ENCODE measurements at places on chromosomes 6 and 20.

GRCh38 chr20:51389543-51390264, 152.8 kb downstream of the NFATC2 start:
- DNase-seq = no peak

DNA sequence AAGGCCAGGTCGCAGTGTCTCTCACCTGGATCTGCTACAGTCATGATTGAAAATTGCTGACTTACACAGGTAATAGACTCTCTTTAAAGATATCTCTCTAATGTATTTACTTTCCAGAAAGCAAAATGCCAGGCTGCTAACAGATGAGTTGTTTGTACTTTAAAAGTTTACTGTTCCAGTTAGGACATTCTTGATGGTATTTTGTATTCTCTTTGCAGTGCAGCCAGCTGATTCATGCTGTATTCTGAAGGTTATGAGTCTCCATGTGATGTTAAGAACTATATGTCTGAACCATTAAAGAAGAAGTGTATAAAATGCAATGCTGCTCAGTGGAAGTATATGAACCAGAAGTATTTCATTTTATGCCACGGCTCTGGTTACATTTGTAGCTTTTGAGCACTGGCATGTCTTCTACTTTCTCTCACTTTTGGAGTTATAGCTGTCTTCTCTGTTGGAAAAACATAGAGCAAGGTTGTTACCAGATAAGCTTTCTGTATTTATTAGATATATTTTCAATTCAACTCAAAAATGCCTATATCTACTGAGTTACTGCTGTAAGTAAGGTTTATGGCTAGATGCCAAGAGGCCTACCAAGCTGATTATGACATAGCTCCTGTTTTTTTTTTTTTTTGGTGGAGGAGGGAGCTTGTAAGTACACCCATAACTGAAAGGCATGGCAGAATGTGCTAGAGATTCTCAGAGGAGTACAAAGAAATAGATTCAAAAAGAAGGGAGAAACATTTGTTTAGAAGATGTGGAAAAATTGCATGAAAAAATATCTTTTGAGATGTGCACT, 130.5 kb upstream of the MAN1A1 start:
- peak; percentile 11 for DNase-seq

DNA sequence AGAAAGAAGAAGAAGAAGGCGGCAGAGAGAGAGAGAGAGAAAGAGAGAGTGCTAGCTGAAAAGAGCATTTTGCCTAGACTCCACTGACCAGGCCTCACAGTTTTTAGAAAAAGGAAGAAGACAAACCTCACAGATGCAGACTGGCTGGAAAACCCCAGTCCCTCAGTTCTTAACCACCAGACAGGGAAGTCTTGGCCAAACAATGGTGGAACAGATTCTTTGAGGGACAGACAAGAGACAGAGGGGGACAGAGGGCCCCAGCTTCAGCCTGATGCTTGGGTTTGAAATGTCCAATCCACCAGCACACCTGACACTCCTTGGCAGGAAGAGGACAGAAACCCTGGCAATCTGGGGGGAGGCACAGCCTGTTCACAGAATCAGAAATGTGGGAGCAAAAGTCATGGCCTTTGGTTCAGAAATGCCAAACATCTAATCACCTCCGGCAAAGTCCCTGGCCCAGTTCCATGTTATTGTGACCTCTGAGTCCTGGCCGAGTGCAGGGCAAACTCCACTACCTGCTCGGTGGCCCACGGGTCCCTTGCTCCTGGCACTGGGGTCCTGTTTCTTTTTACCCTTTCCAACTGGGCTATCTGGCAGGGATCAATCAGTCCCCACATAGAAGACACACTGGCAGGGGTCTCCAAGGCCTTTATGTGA, 235.2 kb downstream of the LY86 start:
- DNase-seq = no peak

- DNase-seq = no peak
These were observed 155.3 kb downstream of the HS3ST5 start for GRCh38 chr6:114187563-114187962.

DNA sequence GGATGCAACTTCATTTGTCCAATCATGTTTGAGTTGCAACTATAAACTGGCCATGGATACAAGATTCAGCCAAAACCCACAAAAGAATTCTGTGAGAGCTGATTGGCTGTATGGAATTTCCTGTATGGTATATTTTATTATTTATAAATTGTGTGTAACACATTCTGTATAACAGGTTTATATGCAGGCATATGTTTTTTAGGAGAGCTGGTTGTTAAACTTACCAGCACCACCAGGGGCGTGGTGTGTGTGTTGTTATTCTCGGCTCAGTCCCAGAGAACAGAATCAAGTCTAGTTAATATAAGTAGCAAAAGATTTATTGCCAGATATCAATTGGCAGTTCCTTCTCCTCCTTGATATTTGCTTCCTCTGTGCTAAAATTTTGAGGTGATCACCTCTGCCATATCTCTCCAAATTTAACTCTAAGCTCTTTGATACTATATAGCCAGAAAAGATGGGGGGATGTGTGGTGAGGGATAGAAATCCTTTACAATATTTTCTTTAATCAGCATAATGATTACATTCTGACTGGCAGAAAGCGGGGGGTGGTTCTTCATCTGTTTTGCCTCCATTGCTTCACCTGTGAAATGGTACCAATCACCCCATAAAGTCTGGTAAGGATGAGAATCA, 22.9 kb downstream of the CNBD2 start:
- DNase-seq = no peak

- DNase-seq = no peak
These were observed 88.9 kb downstream of the HIVEP2 start for GRCh38 chr6:142855893-142856623.

DNA sequence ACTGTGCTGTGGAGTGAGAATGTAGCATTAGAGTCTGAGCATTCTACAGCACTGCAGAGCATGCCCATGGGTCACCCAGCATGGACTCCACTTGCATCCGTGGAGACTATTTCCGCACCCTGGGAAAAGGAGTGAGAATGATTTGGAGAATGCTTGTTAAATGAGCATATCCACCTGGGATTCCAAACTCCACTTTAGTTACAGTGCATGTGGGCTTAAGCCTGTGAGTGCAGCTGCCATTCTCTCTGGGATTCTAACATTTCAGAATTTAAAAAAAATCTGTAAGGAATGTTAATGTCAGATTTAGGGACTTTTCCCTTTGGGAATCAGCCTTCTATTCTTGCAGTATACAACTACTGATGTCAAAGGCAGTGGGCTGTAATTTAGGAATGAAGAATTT, 33.4 kb downstream of the KIF25 start:
- DNase-seq = no peak

- DNase-seq = no peak
These were observed 19.2 kb downstream of the IRF4 start for GRCh38 chr6:410555-411395.

DNA sequence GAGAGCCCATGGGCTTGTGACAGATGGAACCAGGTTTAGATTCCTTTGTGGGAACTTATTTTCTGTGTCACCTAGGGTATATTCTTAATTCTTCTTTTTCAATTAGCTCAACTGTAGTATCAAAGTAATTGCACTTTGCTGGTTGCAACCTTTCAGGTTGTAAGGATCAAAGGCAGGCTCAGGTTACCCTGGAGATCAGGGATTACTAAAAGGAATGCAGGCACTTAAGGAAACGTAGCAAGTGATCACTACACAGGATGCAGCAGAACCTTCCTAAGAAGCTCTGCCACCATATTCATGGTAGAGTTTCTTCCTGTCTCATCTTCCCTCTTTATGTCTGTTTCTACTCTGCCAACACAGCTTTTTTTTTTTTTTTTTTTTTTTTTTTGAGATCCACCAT, 133.2 kb upstream of the JAG1 start:
- no peak for DNase-seq

- no peak for DNase-seq
These were observed 38.1 kb downstream of the IRF4 start for GRCh38 chr6:429515-430121.

DNA sequence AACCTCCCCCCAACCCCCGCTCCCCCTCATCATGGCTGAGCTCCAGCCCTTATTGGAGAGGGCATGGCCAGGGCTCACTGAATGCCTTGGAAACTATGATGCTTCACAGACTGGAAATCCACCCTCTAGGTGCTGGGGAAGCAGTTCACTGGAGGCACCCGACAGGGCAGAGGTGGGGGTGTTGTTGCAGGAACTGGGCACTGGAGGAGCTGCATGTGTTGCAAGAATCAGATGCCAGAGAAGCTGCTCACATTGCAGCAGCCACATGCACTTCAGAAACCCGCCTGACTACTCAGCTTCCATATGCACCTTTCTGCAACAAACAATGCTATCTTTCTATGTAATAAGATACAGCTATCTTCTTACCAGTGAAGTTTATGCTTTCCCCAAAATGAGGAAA, 7.9 kb upstream of the TBPL1 start:
- no peak for DNase-seq

- DNase-seq = no peak
These were observed at the start of gene GFRAL for GRCh38 chr6:55327169-55327568. GFRAL (plus strand) TSS chr6:55327469; CDS start chr6:55327555, 86 bp downstream.

- DNase-seq = no peak
These were observed 233.0 kb upstream of the PRND start for GRCh38 chr20:4488407-4489339.

DNA sequence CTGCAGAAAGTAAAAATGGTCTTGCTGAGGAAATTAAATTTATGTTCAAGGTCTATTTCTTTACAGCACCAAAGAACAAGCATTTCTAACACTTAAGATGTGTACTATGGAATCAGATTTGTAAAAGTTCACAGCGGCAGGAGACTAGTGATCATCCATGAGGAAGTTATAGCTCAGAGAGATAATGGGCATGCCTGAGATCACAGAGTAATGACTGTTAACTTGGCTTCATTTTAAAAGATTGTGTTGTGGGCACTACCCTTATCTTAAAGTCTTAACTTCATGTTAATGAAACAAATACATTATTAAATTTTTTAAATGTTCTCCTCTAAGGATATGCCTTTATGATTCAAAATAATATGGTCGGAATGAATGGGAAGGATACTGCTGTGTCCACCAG, 168.6 kb downstream of the GMPR start:
- DNase-seq = no peak

GRCh38 chr20:34403063-34403827, 40.2 kb downstream of the ITCH start:
- no peak for DNase-seq

GRCh38 chr20:33653218-33653899, 8.8 kb upstream of the C20orf144 start:
- peak; percentile 64 for DNase-seq

DNA sequence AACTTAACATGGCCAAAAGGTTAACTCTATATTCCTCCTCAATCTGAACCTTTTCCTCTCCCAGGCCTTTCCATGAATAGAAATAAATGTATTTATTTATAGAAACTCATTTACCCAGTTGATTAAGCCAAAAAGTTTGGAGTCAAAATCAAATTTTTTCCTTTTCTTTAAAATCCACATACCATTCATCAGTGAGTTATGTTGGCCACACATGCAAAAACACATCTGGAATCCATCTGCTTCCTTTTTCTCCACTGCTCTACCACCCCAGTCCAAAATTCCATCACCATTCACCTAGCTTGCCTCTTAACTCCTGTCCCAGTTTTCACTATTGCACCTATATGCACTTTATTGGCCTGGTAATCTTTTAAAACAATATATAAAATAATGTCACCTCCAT, 62.4 kb upstream of the TMEM200A start:
- DNase-seq = no peak

DNA sequence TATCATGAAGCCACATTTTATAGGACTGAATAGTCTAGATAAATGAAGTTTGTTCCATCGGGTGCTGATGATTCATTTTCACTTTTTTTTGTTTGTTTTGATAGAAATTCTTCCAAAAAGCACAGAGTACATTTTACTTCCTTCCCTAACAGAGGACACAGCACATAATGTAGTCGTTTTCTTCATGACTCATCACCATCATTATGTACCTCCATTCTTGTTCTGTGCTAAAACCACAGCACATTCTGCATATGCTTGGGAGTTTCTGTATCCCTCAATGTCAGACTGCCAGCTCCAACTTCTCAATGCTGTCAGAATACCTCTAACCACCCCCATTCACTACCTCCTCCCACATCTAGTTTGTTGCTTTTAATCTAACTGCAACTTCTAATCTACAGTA, 1004.9 kb upstream of the ADGRB3 start:
- no peak for DNase-seq

DNA sequence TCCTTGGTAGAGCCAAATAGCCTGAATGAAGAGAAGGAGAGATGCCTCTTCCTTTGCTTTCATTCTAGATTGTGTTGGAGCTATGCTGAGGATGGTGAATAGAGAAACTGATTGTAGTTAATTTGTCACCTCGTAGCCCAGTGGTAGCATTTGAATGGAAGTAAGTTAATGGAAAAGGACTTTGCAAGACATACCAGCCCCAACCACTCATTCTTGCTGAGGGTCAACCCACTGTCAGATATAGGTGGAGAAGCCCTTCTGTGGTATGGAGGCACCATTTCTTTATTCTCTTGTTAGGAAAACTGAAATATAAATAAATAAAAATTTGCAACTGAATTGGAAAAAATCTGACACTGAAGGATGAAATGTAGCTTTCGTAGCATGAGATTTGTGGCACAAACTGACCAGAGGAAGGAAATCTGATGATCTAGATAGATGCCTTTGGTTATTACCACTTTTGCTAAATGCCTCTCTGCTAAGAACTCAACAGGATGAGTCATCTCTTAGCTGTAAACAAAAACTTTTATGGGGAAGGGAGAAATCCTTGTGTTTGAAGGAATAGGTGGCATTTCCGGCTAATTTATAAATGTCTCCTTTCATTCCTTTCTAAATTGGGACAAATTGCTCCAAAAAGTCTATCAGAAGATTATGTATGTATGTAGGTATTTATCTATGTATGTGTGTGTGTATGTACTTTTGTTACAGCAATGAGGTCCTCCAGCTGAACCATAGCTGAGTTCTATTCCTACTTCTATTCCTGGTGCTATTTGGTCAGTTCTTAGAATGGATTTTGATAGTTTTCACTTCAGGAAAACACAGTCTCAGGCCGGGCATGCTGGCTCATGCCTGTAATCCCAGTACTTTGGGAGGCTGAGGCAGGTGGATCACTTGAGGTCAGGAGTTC, 76.5 kb upstream of the SUPT3H start:
- DNase-seq = no peak

DNA sequence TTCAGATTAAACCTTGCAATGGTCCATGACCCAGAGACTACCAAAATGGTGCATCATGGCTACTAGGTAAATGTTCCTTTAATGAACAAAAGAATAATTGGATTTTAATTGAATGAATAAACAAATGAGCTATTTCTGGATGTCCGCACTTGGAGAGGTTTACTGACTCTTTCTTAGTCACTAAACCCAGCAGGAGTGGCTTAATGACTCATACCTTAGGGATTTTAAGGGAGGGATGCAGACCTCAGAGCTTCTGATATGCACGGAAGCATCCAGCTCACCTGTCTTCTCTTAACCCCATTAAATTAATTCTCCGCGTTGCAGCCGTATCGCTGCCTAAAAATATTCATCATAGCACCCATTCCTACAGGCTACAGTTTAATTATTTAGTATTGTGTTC, 970.0 kb upstream of the SLC35B3 start:
- DNase-seq = no peak

GRCh38 chr6:27863962-27864905, 48.0 kb downstream of the OR2B2 start:
- DNase-seq = no peak

Measured in NCI-H1105 (cell line).